ENCODE measurements at places on chromosomes 12 and 14.

GRCh38 chr12:107873223-107873622 is 98.7 kb downstream of the ASCL4 start:
- DNase-seq: no peak

- DNase-seq: no peak
Measured at GRCh38 chr12:50638482-50638880, 125.4 kb upstream of the ATF1 start.

- DNase-seq: no peak
Measured at GRCh38 chr12:57033431-57033830, 16.5 kb downstream of the MYO1A start.

DNA sequence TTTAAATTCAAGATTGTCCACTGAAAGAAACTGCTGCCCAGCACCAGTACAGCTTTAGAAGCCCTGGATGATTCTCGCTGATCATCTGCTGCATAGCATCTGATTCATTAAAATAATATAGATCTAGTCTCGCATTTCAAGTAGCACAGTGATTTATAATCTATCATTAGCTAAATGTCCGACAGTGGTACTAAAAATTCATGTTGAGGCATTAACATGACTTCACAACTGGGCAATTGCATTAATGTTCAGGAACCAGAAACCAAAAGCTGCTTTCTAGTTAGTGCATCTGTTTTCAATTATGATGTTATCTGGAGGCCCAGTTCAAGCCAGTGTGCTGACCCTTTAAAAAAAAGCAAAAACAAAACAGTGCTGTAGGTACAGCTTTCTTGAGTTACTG is 1987.2 kb upstream of the SEL1L start:
- peak; percentile 28 for DNase-seq

GRCh38 chr14:50007123-50007903 is 109.1 kb downstream of the VCPKMT start:
- DNase-seq: no peak

DNA sequence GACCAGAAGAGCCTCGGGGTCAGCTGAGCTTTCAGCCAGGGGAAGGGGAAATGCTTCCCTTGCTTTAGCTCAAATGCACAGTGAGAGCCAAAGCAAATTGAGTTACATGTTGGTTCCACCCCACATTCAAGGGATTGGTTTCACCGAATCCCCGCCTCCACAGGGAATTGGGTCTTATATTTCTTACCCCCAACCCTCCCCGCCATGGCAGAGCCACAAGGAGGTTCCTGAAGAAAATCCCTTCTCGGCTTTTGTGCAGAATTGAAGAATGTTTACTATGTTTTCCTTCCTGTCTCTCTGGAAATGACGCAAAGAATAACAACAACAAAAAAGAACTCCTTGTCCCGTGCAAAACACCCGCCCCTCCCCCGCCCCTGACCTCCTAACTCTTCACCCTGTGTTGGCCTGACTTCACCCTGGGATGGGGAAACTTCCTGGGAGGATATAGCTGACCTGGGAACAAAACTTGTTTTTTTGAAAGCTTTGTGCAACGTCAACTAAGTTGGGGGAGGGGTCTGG is 21.9 kb upstream of the CIPC start:
- no peak for DNase-seq

DNA sequence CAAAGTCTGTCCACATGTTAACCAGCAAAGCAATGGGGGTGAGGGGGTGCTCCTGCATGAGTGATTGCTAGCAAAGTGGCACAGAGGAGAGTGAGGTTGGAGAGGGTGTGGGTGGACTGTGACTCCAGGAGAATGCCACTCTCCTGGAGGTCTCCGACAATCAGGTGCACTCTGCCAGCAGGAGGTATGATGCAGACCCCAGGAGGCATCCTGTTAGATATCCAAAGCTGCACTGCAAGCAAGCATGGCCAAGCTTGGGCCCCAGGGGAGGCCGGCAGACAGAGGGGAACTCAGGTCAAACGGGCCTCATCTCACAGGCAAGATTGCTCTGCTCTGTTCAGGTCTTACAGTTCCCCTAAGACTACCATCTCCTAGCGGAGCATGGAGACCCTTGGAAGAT is 73.5 kb upstream of the ALX1 start:
- DNase-seq: no peak

DNA sequence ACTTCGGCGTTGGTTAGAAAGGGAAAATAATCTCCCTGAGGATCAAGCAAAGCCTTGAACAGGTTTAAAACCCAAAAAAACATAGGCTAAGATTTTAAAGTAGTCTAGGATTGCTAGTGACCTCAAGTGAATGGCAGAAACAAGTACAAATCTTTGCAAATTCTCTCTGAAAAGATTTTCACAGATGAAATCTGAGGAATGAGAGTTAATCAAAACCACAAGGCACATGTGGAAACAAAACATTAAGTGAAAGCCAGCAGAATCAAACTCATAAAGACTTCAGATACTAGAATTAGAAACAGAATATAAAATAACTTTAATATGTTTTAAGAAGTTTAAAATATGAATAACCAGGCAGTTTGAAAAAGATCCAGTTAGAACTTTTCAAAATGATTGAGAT is 52.2 kb upstream of the CFL2 start:
- peak; percentile 68 for DNase-seq

- no peak for DNase-seq
Measured at GRCh38 chr12:58323676-58324075, 382.3 kb downstream of the ATP23 start.
